ENCODE measurements at places on chromosomes 12 and 14. TPM values are rescaled to one million over a fixed set of nuclear protein-coding genes. Genes with fewer than 3 reads are reported as not detected.

DNA sequence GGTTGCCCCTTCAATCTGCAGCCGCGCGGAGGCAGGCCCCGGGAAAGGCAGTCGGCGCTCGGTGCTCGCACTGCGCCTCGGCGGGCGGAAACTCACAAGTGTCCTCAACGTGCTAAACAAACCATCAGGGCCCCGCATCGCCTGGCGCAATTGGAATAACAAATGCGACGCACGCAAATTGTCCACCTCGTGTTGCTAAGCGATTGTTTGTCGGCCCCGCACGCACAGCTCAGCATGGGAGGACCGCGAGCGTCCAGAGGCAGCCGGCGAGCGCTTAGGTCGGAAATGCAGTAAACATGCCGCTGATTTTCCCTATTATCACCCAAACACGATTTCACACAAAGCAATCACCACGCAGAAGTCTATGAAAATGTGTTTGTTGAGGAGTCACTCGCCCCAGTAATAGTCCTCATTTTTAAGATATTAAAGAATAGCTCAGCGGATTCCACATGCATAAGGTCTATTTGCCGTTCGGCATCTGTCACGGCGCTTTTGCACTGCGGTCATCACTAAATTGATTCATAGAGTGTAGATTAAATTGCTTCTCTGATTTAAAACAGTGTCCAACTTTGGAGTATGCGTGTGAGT, 3.2 kb upstream of the GSC start:
- DNase-seq = no peak

DNA sequence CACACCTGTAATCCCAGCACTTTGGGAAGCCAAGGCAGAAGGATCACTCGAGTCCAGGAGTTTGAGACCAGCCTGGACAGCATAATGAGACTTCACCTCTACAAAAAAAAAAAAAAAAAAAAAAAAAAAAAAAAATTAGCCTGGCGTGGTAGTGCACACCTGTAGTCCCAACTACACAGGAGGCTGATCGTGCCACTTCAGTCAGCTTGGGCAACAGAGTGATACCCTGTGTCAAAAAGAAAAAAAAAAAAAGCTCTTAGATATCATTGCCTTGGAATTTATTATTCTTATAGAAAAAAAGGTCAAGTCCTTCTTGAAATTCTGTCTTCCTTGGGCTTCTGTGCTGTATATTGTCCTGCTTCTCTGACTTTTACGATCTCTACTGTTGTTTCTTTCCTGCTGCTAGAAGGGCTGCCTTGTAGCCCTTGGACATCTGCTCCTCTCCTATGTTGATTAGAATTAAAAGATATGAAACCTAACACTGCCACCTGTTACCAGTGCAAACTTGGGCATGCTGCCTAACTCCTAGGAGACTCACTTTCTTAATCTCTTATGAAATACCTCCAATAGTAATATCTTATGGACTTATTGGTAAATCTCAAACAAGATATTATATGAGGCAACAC, 5.7 kb downstream of the TMEM19 start:
- DNase-seq = no peak

GRCh38 chr12:109343677-109344076, 4.0 kb upstream of the MYO1H start:
- no peak for DNase-seq

- DNase-seq = no peak
These were observed 26.1 kb upstream of the GZMB start for GRCh38 chr14:24659916-24660570.

GRCh38 chr12:11581179-11581755, 68.2 kb upstream of the ETV6 start:
- DNase-seq = peak; percentile 46

DNA sequence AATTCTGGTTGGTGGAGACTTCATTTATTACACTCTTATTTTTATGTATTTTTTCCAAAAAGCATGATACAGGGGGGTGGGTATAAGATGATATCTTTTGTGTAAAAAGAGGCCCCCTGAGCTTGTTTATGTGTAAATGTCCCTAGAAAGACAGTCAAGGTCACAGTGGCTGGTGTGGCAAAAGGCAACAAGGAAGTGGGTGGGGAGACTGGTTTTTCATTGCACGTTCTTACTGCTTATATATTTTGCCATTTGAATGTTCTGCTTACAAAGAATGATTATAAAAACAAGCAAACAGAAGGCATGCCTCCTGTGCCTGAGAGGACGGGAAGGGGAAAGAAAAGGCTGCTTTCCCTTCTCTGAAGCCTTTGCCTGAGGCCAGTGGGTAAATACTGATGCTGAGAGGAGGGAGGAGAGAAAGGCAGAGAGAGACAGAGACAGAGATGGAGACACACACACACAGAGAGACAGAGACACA, 24.1 kb upstream of the ADIPOR2 start:
- DNase-seq = no peak

- no peak for DNase-seq
These were observed 76.4 kb upstream of the DICER1 start for GRCh38 chr14:95233702-95234241.

DNA sequence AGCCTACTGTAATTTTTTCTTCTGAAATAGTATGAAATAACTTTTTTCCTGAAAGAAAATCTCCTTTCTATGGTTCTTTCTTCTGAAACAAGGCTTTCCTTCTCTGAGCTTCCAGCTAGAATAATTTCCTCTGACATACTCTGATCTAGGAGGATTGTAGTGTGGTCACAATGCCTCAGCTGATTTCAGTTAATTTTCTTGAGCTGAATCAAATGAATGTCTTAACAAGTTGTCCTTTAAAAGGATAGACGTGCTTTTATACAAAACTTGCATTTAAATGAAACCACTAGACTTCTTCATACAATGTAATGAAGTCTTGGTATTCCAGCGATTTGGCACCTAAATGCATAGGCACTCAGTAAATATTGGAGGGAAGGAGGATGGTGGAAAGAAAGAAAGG, 94.4 kb downstream of the BICD1 start:
- DNase-seq = no peak

- DNase-seq = no peak
These were observed 132.4 kb downstream of the GCH1 start for GRCh38 chr14:54769951-54770863.

GRCh38 chr14:39432619-39433451, 602 bp upstream of the FBXO33 start:
- DNase-seq = peak; percentile 75

GRCh38 chr12:47811072-47811396, 8.7 kb downstream of the HDAC7 start:
- no peak for DNase-seq

DNA sequence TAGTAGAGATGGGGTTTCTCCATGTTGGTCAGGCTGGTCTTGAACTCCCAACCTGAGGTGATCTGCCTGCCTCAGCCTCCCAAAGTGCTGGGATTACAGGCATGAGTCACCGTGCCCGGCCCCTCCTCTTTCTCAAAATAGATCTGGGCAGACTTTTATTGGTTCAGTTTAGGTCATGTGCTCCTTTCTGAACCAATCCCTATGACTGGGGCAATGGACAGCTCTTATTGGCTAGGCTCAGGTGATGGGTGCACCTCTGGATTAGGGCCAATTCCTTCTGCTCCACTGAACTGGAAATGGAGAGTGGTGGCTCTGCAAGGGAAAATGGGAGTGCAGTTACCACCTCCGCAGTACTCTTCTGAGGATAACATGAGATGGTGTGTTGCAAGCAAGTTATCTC, 6.2 kb upstream of the ATP6V0A2 start:
- DNase-seq = no peak

- no peak for DNase-seq
These were observed 1.5 kb upstream of the TSPAN8 start for GRCh38 chr12:71159264-71159663.

GRCh38 chr14:33016613-33017012, 77.9 kb downstream of the NPAS3 start:
- no peak for DNase-seq

DNA sequence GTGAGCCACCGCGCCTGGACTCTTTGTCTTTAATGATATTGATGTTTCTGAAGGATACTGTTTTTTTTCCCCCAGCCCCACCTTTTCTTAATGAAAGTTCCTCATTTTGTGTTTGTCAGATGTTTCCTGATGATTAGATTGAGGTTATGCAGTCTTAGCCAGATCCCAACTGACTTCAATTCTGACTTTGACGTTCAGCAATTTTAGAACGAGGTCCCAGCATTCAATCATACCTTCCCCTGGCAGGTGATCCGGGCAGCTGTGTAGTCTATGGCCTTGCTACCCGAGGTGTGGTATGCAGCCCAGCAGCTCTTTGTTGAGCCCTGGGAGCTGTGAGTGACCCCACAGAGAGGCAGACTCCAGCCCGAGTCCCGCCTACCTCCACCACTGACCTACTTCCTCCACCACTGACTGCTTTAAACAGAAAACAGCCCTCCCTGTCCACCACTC, 82.7 kb downstream of the LGMN start:
- DNase-seq = no peak

DNA sequence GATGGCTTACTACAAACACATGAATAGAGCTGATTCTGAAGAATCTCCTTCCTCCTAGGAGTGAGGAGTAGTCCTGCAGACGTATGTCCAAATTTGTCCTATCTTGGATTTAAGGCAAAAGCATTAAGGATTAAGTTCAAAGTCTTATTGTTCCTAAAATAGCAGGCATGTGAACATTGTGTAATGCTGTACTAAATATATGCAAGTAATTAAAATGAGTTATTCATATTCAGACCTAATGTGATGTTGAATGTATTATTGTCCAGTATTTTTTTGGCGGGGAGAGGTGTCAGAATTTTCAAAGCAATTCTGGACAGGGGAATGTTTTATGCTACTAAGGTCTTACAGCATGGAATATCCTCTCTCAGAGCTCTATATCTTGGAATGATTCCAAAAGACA, 60.7 kb upstream of the STK38L start:
- DNase-seq = no peak

- no peak for DNase-seq
These were observed 254.4 kb upstream of the BTG1 start for GRCh38 chr12:92400006-92400405.

- DNase-seq = no peak
These were observed 80.2 kb downstream of the TMCC3 start for GRCh38 chr12:94570161-94570560.

- DNase-seq = no peak
These were observed 42.2 kb downstream of the JAG2 start for GRCh38 chr14:105126126-105126980.

GRCh38 chr14:20631880-20632389, 9.6 kb downstream of the OR6S1 start:
- DNase-seq = no peak

DNA sequence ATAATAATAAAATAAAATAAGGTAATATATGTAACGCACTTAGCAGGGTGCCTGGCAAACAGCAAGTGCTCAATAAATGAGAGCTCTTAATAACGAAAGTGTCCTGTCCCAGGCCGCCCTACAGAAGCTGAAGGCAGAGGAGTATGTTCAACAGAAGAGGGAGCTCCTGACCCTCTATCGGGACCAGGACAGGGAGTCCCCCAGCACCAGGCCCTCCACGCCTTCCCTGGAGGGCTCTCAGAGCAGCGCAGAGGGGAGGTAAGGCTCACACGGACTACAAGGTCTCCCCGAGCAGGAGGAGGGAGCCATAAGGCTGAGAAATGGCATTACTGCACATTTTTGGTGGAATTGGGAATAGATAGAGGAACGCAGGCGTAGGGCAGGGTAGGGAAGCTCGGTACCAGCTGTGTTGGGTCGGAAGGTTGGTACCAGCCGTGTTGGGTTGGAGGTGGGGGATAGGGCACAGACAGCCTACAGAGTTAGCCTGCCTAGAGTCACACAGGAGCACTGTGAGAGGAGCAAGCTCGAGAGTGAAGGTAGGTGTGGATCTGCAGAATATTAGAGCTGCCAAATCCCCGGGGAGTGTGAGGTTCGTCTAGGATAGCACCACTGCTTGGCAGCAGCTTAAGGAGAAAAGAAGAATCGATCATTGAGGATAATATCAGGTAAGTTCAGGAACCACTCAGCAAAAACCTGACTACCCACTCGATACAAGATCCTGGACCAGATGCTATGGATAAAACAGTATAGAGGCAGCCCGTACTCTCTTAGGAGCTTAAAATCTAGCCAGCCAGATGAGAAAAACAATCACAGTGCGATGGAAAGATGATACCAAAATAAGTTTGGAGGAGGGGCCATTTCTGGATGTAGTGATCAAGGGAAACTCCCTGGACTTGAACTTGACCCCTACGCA, 15.3 kb downstream of the TNFRSF1A start:
- no peak for DNase-seq

- no peak for DNase-seq
These were observed 682 bp downstream of the BATF start for GRCh38 chr14:75522983-75523318.

DNA sequence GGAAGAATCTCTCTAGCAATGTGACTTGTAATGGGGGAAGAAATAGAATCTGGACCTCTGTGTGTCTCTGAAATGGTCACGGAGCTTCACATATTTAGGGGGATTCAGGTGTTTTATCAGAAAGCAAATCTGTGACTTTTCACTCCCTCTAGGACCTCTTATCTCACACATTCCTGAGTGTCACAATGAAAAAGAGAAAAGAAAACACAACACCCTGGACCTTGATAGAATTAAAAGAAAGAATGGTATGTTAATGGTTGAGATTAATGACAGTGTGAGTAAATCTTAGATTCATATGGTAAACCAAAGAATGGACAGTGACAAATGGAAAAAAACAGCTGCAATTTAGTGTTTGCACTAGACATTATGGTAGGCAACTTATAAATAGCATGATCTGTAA, 68.5 kb downstream of the PKP2 start:
- DNase-seq = no peak

GRCh38 chr12:24361877-24362580, 412.6 kb upstream of the SOX5 start:
- no peak for DNase-seq

- DNase-seq = no peak
These were observed 248.5 kb upstream of the PDE3A start for GRCh38 chr12:20119596-20120402.

The MYF5 gene
- not detected for polyA plus RNA-seq

The ITFG2 gene
- 75.9 TPM for polyA plus RNA-seq

The TMPRSS12 gene
- polyA plus RNA-seq = not detected

The ESPL1 gene
- polyA plus RNA-seq = 8.1 TPM

The MUCL1 gene
- polyA plus RNA-seq = not detected

The MIP gene
- polyA plus RNA-seq = 0.13 TPM

The TAS2R7 gene
- not detected for polyA plus RNA-seq

The PDZRN4 gene
- polyA plus RNA-seq = 6.2 TPM

The MANSC1 gene
- 35.4 TPM for polyA plus RNA-seq

The GLIPR1L1 gene
- polyA plus RNA-seq = 0.70 TPM
